ENCODE measurements at places on chromosomes 1 and 21. TPM values are rescaled to one million over a fixed set of nuclear protein-coding genes. Genes with fewer than 3 reads are reported as not detected.
A peak's percentile ranks its signal among the peaks of the same experiment; 100 is the strongest.

The HHAT gene
- total RNA-seq: 1.4 TPM

The PLOD1 gene
- total RNA-seq: 25.8 TPM

The PGLYRP4 gene
- total RNA-seq: not detected

The IFNLR1 gene
- total RNA-seq: 6.1 TPM

The LUZP1 gene
- 19.6 TPM for total RNA-seq

DNA sequence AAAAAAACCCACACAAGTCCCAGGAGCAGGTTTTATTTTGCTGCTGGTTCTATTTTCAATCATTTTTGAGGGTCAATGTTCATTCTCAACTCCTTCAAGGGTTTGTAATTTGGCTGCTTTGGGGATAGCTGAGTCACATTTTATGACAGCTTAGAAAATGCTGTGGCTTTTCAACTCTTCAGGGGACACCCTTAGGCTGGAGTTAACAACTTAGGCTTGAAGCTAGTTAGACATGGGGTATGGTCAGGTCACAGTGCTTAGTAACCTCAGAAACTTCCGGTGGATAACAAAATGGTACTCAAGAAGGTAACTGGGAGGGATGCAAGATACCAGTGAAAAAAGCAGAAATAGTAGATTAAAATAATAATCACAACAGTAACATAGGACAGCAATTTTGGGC is 308.8 kb downstream of the HHIPL2 start:
- H3K4me3 ChIP-seq: no peak overlapping the region
- H3K27me3 ChIP-seq: no peaks in the 10 kb centered on the region
- no peak overlapping the region for H3K27ac ChIP-seq
- H3K4me1 ChIP-seq: no peaks in the 10 kb centered on the region
- H3K36me3 ChIP-seq: no peaks in the 10 kb centered on the region

DNA sequence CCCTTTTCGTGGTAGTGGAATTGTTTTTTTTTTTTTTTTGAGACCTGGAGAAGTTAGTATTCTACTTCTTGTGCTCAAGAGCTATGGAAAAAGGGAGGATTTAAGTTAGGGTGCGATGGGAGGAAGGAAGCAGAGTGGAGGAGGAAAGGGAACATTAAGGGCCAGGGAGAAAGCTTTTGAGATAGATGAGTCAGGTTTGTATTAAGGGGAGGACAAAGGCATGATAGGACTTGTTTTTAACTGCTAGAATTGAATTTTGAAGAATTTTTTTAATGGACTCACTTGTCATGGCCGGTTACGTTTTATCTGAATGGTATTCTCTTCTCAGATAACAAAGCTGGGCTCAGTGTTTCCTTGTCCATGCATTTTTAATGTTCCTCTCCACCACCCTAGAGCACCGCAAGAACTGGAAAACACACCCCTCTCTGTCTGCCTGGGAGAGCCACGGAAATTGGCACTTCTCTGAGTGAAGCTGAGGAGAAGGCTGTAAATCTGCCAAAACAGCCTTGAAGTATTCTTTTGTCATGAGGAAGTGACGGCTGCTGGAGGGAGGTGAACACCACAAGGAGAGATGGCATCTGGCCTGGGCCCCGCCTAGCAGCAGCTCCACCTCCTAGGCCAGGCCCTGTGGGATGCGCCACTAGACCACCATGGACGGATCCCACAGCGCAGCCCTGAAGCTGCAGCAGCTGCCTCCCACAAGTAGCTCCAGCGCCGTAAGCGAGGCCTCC is 3.5 kb downstream of the NIPAL3 start:
- peaks cover 39% of the 10 kb centered on the region for H3K4me1 ChIP-seq
- H3K27ac ChIP-seq: peak overlapping the region; percentile 43
- no peaks in the 10 kb centered on the region for H3K27me3 ChIP-seq
- DNase-seq: no peak
- peaks cover 14% of the 10 kb centered on the region for H3K36me3 ChIP-seq
- no peak overlapping the region for H3K4me3 ChIP-seq

GRCh38 chr1:206708058-206708457 is 23.4 kb downstream of the MAPKAPK2 start:
- no peak overlapping the region for H3K4me3 ChIP-seq
- no peaks in the 10 kb centered on the region for H3K27me3 ChIP-seq
- H3K4me1 ChIP-seq: peaks cover 74% of the 10 kb centered on the region
- H3K27ac ChIP-seq: no peak overlapping the region

DNA sequence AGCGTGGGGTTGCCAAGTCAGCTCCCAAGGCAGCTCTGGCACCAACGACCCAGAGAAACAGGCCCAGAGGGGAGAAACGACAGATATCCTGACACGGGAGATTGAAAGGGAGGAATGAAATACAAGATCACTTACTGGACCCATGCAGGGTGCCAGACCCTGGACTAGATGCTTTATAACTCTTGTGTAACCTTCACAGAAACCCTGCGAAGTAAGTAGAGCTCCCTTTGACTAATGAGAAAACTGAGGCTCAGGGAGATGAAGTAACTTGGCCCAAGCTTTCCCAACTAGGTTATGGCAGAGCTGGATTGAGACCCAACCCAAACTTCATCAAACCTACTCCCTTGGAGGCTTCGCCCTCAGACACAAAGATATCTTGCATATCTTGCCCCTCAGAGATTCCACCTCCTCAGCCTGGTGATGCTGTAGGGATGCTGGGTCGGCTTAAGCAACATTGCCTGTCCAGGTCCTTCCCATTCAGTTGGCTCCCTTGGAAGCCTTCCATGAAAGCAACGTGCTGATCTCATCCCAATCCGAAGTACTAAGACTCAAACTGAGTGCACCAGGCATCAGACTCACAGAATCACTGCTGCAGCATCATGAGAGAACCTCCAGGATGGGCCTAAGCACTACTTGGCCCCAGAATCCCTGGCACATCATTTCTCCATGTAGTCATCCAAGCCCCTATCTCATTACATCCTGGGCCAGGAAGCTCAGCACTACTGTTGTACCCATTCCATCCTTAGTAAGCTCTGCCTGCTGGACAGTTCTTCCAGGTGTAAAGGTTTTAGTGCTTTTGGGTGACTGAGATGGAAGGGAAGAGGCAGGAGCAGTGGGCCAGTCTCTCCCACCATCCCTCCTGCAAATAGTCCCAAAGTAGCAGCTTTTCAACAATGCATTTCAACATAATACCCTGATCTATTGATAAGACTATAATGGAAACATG is 1.1 kb upstream of the IGSF9 start:
- no peak overlapping the region for H3K27ac ChIP-seq
- H3K36me3 ChIP-seq: no peaks in the 10 kb centered on the region

- no peak overlapping the region for H3K27ac ChIP-seq
- H3K36me3 ChIP-seq: no peaks in the 10 kb centered on the region
Observed at GRCh38 chr1:111570781-111571181, 48.8 kb upstream of the RAP1A start.

GRCh38 chr1:190226006-190226405 is 251.7 kb downstream of the BRINP3 start:
- H3K27me3 ChIP-seq: no peaks in the 10 kb centered on the region
- no peaks in the 10 kb centered on the region for H3K36me3 ChIP-seq
- no peak for DNase-seq
- no peak overlapping the region for H3K27ac ChIP-seq

DNA sequence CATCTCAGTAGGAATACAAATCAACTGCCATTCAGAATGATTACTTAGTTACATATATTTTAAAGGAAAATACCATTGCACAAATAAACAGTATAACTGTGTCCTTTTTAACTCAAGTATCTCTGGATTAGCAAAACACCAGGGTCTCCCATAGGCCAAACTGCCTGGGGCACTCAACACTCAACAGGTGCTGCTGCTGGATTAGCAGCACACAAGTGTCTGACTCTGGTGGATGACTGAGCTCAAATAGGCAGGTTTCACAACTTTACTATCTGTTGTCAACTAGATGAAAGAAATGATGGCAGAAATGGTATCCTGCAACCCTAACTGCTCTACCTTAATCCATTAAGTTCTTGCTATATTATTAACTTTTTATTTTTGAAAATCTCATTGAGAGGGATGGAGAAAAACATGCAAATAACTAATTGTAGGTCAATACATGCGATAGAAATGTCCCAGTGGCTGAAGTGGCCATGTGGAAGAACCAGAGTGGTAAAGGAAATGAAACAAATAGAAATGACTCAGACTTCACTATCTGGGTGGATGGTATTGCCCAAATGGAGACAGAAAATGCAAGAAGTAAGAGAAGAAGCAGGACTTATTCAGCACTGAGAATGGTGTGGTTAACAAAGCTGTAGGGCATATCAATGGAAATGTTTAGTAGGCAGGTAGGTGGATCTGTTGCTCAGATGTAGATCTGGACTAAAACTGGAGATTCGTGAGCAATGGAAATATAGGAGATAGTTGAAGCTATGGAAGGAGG is 90.8 kb upstream of the CCDC190 start:
- DNase-seq: no peak
- H3K36me3 ChIP-seq: no peaks in the 10 kb centered on the region
- H3K4me1 ChIP-seq: no peaks in the 10 kb centered on the region
- no peak overlapping the region for H3K4me3 ChIP-seq
- H3K27me3 ChIP-seq: no peaks in the 10 kb centered on the region

DNA sequence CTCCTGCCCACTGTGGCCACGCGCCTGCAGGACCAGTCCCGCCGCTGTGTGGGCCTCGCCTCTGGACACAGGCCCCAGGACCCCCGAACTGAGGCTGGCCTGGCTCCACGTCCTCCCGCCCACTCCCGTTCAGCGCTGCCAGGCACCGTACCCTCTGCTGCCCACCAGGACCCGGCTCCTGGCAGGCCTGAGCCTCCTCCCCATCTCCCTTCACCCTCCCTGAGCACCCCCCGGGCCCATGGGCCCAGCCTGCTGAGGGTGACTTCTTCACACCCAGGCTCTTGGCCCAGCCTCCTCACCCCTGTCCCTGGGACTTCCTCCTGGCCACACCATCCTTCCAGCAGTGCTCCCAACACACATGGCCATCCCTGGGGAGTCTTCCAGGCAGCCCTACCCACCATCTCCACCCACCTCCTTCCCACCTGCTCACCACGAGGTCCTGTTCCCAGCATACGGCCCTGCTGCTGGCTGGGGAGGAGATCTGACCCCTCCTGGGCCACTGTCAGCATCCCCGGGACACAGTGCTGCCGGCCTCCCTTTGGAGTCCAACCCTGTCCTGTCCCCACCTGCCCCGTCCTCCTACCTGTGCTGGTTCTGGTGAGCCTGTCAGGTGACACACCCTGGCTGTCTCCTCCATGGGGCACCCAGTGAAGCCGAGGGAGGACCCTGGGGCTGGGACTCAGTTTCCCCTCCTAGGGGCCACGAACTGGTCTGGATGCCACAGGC is 53.7 kb downstream of the SLX9 start:
- no peaks in the 10 kb centered on the region for H3K27me3 ChIP-seq
- H3K4me3 ChIP-seq: no peak overlapping the region
- DNase-seq: no peak

- no peaks in the 10 kb centered on the region for H3K27me3 ChIP-seq
- H3K36me3 ChIP-seq: no peaks in the 10 kb centered on the region
- no peak overlapping the region for H3K4me3 ChIP-seq
- no peak overlapping the region for H3K27ac ChIP-seq
- no peaks in the 10 kb centered on the region for H3K4me1 ChIP-seq
- DNase-seq: no peak
Observed at GRCh38 chr1:164660775-164661174, 101.8 kb downstream of the PBX1 start.

- no peak for DNase-seq
- no peak overlapping the region for H3K27ac ChIP-seq
- no peaks in the 10 kb centered on the region for H3K4me1 ChIP-seq
- H3K4me3 ChIP-seq: no peak overlapping the region
Observed at GRCh38 chr21:31418377-31419001, 74.4 kb upstream of the TIAM1 start.

DNA sequence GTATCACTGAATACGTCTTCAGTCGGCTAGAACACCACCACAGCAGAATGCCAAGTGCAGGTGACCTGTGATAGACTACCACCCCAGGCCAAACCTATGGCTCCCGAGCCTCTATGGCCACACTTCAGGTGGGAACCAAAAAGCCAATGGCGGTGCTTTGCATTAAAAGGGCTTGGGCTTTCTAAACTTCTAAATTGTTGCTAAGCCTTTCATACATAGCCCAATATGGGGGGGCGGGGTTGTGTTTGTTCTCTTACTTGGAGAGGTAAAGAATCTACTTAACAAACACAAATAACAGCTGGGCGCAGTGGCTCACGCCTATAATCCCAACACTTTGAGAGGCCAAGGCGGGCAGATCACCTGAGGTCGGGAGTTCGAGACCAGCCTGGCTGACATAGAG is 19.7 kb downstream of the USP48 start:
- DNase-seq: no peak
- H3K4me1 ChIP-seq: peaks cover 29% of the 10 kb centered on the region
- H3K27me3 ChIP-seq: no peaks in the 10 kb centered on the region

DNA sequence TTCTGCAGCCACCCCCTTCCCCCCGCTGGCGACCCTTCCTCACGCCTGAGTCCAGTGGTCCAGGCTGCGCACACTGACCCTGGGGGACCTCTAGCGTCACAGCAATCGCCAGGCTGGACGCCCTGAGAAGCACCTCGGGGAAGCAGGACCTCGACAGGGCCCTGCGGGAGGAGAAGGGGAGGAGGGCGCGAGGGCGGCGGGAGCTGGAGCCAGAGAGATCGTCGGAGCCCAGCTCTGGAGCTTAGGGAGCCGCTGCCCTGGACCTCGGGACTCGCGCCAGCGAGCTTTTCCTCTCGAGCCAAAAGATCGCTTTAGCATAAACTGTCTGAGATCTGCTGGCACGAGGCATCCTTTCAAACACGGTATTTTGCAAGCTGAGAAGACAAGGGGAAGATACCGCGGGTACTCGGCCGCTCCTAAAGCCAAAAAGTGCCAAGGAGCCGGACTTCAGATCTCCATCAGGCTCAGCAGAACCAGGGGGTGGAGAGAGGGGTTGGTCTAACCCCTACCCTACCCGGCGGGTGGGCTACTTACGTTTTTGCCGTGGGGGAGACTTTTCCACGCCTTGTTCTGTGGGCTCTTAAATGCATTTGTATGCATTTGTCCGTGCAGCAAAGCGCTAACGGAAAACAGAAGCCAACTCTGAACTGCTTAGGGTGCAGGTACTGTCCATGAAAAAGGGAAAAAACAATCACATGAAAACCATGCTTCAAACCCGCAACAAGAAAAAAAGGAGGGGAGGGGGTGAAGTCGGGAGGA is 586 bp downstream of the COL24A1 start:
- no peaks in the 10 kb centered on the region for H3K36me3 ChIP-seq
- no peak for DNase-seq
- no peak overlapping the region for H3K4me3 ChIP-seq
- no peak overlapping the region for H3K27ac ChIP-seq
- no peaks in the 10 kb centered on the region for H3K27me3 ChIP-seq

DNA sequence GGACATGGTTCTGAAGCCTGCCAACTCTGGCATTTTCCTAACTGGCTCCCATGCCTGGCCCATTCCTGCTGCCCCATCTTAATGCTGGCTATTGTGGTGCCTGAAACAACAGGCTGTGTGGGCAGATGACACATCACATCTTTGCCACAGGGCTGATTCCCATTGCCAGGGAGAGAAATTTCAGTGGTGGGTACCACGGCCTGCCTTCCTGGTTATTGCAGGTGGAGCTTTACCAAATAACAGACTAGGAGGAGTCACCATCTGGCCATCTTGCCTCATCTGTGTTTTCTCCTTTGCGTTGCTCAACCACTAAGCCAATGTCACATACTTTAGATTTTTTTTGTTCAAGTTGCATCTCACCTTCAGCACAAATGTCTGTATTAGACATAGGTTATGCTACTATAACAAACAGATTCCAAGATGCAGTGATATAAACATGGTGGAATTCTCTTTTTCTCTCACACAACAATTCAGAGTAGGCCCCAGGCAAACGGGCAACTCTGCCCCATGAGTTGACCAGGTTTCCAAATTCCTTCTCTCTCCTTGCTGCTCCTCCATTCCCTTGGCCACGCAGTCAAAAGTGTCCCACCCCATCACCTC is 14.1 kb downstream of the CDA start:
- H3K27ac ChIP-seq: no peak overlapping the region
- no peaks in the 10 kb centered on the region for H3K4me1 ChIP-seq
- H3K27me3 ChIP-seq: no peaks in the 10 kb centered on the region
- no peak for DNase-seq
